ENCODE measurements at places on chromosomes 7 and 10.

DNA sequence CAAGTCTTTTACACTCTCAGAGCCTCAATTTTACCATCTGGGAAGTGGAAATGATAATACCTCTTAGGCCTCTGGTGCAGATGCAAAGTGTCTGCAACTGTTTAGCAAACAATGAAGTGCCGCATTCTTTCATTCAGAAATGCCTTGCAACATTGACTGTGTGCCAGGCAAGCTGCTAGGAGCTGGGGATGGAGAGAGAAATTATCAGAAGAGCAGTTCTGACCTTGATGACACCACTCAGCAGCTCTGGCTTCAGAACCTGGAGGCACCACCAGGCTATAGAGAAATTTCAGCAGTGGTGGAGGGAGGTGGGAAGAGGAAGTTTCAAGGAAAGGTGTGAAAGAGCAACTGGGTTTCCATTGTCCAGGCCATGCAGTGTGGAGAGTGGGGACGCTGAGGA lies 78.1 kb upstream of the HABP2 start:
- DNase-seq: no peak

DNA sequence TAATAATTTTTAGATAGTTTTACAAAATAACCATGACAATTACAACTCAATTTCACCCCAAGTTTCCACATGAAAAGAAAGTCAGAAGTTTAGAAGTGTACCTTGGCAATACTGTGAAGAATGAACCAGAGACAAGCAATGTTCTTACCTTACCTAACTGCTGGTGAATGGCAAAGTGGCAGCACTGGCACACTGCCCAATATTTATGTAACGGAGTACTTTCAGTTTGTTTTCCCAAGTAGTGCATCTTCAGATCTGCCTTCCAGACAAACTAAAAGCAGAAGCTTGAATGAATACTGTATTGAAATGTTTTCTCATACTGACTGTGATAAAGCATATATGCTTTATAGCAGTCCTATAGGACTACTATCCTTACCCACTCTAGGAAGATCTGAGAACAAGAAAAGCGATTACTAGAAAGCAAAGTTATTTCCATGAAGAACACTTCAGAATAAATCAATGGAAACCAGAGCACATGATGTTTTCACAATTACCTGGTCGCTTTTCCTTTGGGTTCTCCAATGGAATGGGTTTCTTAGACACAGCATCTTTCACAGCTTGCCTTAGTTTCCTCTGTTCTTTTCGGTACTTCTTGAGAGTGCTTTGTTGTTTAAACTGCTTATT lies 1.5 kb downstream of the NOC3L start:
- DNase-seq: no peak

DNA sequence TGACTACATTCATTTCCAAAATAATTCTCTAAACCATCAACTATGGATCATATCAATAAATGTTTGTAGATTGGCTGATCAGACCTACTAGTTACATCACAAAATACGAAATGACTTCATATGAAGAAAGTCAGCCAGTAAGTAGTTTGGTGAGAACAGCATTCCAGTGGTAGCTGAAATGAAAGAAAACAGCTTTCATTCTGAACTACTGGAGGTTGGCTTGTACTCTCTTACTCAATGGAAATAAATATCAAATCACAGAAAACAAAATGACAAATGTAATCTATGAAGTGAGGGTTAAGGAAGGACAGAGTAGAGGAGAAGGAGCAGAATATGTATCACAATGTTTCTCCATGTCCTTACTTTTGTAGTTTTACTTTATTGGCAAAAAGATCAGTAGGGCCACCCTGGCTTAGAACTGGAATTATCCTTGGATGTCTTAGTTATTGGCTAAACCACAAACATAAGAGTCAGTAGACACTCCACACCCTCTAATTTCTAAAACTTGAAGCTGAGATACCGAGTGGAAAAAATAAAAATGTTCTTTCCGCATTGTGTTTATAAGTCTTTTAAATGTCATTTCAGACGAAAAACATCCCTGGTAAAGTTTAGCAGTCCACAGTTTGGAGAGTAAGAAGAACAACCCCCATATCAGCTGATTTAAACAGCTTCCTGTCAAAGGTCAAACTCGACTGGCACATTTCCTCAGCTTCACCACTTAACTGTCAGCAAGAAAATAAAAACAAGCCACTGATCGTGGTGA lies 74.0 kb upstream of the DGKI start:
- DNase-seq: no peak

DNA sequence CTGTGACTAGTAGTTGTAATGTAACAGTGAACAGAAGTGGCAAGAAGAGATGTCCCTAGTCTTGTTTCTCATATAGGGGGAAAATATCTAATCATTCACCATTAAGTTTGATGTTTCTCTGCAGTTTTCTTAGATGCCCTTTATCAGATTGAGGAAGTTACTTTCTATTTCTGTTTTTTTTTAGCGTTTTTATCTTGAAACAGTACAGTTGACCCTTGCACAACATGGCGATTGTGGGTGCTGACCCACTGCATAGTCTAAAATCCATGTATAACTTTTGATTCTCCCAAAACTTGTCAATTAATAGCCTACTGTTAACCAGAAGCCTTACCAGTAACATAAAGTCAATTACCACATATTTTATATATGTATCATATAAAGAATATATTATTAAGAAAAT lies 192.0 kb downstream of the ADK start:
- DNase-seq: no peak

GRCh38 chr10:126156012-126156411 lies 232.3 kb downstream of the ADAM12 start:
- DNase-seq: no peak

DNA sequence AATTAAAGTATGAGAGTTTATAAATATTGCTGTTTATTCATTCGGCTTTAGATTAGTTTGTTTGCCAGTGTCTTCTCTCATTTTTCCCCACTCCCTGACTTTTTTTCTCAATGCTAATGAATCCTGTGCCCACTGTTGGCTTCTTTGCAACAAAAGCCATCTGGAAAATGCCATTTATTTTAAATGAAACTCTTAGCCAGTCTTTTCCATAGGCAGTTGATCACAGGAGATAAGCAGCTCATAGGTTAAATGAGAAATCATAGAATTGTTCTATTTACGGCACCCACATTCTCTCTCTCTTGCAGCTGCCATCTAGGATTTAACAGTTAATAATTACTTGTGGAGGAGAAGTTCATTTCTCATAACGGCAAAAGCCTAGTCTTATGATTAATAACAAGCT lies 249.3 kb upstream of the POM121L12 start:
- DNase-seq: no peak

DNA sequence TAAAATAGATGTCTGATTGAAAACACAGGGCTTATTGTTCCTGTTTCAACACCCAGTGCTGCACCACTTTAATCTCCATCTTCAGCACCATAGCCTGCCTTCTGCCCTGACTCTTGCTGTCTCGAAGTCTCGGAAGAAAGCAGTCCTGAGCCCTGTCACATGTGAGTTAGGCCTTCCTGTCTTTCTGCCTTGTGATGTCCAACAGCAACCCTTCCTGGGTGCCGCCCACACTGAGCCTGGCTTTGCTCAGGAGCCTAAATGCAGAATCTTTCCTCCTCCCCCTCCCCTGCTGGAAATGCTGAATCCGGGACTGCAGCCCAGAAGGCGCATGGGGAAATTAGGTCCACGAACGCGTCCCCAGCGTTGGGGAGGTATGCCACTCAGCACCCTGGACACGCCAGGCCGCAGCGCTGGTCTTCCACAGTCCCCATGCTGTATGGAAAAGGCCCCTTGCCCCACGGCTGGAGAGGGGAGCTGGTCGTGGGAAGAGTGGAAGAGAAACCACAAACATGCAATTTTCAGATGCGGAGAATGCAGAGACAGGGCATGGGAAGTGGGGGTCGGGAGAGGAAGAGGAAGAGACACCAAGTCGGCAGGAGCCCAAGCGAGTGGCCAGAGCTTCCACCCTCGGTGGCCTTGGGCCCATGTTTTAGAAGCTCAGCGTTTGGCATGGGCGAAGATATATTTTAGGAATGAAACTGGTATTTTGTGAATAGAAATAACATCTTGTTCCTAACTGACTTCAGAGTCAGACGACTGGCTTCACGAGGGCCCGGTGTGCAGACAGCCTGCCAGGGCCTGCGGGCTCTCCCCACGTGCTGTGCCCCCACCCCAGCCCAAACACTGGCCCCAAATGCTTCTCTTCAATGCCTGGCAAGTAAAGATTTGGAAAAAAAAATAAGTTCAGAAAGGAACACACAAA lies 656.1 kb upstream of the FOXK1 start:
- no peak for DNase-seq

GRCh38 chr10:73577788-73578187 lies 13.4 kb downstream of the USP54 start:
- no peak for DNase-seq

DNA sequence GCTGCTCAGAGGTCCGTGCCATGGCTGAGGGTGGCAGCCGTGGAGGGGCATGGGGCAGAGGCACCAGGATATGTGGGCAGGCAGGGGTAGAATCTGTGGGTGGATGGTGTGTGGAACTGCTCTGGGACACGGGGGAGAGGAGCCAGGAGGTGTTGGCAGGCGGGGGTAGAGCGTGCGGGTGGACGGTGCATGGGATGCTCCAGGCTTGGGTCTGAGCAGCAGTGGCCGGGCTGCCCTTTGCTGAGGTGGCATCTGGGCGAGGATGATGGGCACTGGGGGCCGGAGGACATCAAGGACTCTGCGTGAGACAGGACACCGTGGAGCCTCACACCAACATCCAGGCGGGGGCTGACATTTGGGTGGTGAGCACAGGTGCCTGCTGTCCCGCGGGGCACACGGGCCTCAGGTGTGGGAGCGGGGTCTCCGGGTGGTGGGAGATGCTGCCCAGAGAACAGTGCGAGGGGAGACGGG lies 46.2 kb downstream of the JAKMIP3 start:
- no peak for DNase-seq

GRCh38 chr7:6020371-6021286 lies 10.5 kb upstream of the ANKRD61 start:
- DNase-seq: no peak

DNA sequence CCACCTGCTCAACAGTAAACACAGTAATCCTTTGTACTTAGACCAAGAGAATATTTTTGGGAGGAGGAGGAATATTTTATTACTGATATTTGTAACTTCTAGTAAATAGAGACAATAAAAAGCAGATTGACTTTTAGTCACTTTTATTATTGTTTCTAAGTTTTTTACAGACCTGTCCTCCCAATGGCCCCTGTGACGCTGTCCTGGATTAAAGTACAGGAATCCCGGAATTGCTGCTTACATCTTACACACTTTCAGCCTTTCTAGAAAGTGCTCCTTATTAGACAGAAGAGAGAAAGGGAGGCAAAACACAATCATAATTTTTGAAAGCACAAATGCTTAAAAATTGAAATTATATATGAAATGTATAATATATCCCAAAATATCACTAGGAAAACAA lies 86.4 kb upstream of the PRKG1 start:
- no peak for DNase-seq

DNA sequence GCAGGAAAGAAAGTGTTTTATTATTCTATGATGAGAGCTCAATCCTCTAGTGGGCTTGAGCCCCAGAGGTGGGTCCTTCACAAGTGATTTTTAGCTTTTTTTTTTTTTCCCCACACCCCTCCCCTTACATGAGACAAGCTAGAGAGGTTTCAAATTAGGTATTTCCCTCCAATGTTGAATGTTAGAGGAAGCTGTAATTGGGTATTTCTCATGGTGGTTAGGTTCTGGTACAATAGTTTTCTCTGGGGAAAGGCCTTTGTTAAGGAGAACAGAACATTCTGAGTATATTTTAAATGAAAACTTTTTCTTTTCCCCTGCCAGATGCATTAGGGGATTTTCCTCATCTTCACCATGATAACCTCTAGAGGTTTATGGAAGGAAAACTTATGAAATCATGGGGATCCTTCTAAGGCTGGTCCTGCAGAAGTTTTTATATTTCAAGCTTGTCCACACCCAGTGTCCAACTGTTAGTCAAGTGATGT lies 1039.7 kb downstream of the NRG3 start:
- no peak for DNase-seq

DNA sequence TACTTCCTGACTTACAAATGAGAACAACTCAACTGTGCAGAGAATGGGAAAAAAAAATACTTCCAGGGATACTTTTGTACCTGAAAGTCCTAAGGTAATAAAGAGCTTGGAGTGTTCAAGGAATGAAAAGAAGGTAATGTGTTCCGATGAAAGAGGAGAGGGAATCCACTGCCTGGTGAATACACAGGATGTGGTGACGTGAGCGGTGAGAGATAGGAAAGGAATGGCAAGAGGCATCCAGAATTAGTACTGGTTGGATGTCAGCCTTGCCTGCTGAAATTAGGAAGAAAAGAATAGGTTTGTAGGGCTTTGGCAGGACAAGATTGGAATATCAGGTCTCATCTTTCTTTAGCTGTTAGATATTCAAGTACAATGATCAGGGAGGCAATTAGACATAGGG lies 347.7 kb downstream of the POM121L12 start:
- no peak for DNase-seq

DNA sequence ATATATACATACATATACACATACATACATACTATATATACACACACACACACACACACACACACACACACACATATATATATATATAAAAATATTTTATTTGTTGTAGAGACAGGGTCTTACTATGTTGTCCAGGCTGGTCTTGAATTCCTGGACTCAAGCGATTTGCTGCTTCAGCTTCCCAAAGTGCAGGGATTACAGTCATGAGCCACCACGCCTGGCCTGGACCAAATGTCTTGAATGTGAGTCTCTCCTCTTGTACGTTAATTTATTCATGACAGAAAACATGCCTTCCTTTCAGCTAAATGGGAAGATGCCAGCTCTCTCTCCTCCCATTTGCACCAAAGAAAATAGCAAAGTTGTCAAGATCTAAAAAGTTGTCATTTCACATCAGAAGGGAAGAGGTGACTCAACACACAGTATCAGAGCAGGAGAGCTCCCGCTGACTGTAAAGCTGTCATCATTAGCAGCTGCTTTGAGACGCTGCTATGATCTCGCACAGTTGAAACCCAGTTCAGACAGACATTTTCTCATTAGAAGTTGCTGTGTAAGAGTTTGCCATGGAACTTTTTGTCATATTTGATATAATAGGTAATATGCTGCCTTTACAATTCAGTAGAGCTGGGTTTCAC lies 224.3 kb downstream of the SFMBT2 start:
- DNase-seq: no peak

DNA sequence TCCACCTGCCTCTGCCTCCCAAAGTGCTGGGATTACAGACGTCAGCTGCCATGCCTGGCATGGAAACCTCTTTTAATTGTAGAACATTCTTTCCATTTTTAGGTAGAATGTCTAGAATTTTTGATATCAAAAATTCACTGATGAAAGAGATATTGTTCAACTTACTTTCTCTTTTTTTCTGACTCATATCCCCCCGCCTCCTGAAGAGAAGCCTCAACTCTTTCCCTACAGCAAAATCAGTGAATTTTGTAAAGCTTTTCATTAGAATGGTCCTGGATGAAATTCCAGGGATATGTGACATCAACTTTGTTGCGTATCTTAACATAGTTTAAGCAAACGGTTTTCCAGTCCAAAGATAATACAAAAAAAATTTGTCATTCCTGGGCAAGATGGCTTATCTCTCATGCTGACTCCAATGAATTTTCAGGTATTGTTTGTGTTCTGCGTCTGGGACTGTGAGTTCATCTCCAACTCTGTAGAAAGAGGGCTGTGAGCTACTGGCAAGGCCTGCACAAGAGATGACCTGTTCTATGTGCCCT lies 256.8 kb downstream of the BMPER start:
- DNase-seq: no peak

GRCh38 chr7:7675686-7676085 lies 35.1 kb downstream of the UMAD1 start:
- DNase-seq: no peak

- no peak for DNase-seq
These were observed 21.4 kb upstream of the GSDME start for GRCh38 chr7:24778543-24779282.

- no peak for DNase-seq
These were observed 3.4 kb downstream of the CALHM2 start for GRCh38 chr10:103448746-103449145.

GRCh38 chr7:125636320-125636962 lies 706.8 kb upstream of the POT1 start:
- DNase-seq: no peak
